ENCODE measurements at places on chromosomes 5 and 9.

GRCh38 chr5:119385536-119386128, 29.8 kb downstream of the TNFAIP8 start:
- DNase-seq, result no peak

DNA sequence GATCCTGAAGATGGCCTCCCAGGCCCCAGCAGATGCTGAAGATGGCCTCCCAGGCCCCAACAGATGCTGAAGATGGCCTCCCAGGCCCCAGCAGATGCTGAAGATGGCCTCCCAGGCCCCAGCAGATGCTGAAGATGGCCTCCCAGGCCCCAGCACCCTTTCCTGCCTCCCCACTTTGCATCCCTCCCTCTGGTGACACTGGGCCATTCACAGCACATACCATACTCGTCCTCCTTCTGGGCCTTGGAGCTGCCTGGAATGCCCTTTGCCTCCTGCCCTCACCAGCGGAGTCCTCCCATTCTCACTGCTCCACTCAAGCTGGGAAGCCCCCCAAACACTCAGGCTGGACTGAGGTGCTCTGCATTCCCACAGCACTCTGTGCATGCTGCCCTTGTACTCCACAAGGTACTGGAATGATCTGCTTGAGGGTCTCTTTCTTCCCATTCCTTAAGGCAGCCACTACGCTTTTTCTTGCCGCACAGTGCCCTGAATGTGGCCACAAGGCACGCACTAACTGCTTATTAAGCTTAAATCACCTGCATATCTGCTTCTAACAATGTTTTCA, 550.0 kb downstream of the BNC2 start:
- no peak for DNase-seq

DNA sequence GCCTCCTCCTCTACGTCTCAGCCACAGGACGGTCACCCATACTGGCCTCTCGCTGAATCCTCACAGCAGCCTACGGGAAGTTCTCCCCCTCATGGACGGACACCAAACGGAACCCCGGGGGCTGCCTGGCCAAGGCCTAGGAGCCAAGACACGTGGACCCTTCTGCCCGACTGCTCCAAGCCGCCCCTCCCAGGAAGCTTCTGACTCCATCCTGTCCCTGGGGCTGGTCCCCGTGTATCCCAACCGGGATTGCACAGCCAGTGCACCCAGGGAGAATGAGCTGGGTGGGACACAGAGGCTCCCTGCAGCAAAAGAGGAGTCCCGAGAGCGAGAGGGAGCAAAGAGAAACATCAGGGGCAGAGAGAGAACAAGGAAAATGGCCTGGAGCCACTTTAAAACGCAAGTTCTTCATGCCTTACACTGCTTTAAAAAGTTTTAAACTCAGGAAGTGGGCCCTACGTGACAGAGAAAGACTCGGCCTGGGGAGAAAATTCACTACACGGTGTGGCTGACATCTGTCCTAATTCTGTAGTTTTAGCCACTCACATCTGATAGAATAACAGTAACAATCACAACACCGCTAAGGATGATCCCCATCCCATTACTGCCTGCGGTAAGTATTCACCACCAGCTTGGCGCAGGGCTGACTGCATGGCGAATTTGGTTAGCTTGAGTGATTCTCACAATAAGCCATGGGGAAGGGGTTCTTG, 3.0 kb downstream of the FAM78A start:
- no peak for DNase-seq

GRCh38 chr5:173538654-173539053, 77.8 kb downstream of the BOD1 start:
- DNase-seq, result no peak

GRCh38 chr9:14275331-14275730, 38.6 kb downstream of the NFIB start:
- DNase-seq, result no peak

DNA sequence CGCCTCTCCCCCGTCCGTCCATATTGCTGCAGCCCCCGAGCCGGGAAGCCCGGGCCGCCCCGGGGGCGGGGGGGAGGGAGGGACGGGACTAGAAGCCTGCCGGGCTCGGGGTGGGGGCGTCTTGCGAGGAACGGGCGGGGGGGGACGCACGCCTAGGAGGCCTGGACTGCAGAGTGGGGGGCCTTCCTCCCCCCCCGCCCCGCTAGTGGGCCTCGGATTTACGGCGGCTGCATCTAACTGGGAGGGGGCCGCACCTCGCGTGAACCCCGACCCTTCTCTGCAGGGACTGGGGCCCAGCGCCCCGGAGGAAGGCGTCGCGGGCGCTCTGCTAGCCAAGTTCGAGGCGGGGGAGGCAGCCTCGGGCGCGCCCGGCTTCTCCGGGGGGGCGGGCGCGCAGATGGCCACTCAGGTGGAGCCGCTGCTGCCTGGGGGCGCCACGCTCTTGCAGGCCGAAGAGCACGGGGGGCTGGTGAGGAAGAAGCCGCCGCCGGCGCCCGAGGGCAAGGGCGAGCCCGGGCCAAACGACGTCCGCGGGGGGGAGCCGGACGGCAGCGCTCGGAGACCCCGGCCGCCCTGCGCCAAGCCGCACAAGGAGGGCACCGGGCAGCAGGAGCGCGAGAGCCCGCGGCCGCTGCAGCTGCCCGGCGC, at the start of gene LARP1:
TSS of gene LARP1 (plus strand) at position 17 of the 648 bp plus-strand sequence. CDS start at position 398, 381 bp downstream.
- DNase-seq, result no peak
